ENCODE measurements at places on chromosomes 2 and 18.

DNA sequence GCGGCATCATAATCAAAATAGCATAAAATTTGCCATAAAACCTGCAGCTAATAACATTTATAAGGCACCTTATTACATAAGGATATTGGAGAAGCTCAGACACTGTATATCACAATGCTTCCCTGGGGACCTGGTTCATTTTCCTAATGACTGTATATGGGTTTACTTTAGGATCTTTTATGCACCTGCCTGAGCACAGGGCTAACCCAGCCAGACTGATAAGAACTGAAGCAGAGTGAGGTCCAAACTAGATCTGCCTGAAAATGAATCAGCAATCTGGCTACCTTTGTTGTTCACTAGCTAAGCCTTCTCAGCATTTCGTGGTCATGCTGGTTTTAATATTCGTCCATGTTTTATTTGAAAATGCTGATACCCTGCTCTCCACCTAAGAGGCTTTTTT lies 1922.3 kb upstream of the CELF4 start:
- DNase-seq: peak; percentile 31

GRCh38 chr2:45789961-45790723 lies 138.7 kb downstream of the PRKCE start:
- DNase-seq: no peak

DNA sequence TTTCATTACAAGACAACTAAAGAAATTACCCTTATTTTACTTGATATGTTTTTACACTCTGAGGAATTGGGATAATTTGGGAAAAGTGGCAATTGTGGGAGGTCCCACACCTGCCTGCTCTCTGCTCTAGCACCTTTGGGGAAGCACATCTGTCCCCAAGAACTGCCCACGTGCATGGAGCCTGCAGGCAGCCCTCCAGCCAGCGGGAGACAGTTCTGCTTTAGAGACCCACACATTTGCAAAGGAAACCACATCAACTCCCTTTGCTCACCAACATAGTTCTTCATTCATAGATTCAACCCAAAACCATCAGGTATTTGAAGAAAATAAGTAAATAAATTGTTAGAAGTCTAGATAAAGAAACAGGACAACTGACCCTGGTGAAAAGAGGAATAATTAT lies 239.9 kb upstream of the ID2 start:
- DNase-seq: no peak

- no peak for DNase-seq
Observed at GRCh38 chr2:218871345-218872302, 9.0 kb upstream of the WNT10A start.

DNA sequence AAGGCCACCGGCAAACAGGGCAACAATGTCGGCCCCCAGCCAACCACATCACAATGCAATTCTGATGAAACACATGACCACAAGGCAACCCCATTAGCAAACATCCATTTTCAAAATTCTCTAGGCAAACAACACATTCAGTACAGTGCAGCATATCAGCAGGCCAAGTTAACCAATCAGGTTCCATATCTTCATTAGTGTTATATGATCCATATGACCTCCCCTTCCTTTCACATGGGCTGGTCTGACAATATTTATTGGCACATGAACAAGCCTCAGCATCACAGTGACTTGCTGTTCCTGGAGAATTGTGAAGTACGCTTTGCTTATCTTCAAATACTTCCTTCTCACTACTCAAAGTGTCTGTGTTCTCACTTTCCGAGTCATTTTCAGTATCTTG lies 19.8 kb downstream of the RNF103 start:
- no peak for DNase-seq

- DNase-seq: no peak
Observed at GRCh38 chr2:164069540-164069939, 333.7 kb upstream of the FIGN start.

GRCh38 chr2:20615466-20616241 lies 35.2 kb downstream of the HS1BP3 start:
- no peak for DNase-seq

DNA sequence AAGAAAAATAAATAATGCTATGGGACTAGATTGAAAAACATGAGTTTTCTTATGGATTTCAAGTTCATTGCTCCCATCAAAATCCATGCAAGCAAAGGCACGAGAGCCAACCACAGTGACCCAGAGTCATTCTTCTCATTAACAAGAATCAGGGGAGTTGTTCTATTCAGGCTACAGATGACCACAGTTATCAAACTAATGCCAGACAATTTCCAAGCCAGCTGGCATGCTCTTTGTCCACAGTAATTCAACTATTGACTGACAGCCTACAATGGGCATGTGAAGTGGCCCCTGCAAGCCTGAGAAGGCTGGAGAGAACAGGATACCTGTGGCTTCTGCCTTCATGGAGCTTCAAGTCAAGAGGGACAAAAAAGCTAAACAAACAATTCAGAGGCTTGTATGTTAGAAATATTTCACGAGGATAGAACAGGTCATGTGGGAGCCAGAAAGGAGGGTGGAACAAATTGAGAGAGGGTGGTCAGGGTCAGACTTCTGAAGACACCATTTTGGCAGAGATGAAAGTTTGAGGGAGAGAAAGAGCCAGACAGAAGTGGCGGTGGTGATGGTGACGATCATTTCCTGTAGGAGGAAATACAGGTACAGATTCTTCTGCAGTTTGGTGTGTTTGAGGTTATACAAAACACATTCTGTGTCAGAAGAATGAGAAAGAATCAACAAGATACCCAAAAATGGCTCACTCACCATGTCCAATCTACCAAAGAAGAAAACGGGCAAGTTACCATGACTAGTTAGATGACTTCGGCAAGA lies 732.4 kb downstream of the RNF144A start:
- DNase-seq: no peak

GRCh38 chr2:14982790-14983189 lies 350.3 kb downstream of the LRATD1 start:
- no peak for DNase-seq

DNA sequence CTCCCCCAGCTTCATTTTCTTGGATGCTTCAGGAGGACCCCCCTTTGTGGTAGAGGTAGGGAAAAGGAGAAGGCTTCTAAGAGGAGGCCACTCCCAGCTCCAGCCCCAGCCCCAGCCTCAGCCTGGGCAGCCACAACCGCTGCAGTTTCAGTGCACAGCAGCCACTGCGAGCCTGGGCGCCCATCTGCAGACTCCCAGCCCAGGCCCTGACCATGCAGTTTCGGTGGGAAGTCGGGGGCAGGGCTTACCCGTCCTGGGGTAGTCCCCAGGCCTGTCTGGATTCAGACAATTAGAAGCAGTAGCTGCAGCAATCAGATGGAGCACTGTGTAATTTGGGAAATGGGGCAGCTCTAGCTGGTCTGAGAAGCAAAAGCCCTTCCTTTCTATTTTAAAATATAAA lies 28.6 kb downstream of the ITM2C start:
- no peak for DNase-seq

GRCh38 chr18:49030138-49030537 lies 79.4 kb upstream of the SMAD7 start:
- no peak for DNase-seq

DNA sequence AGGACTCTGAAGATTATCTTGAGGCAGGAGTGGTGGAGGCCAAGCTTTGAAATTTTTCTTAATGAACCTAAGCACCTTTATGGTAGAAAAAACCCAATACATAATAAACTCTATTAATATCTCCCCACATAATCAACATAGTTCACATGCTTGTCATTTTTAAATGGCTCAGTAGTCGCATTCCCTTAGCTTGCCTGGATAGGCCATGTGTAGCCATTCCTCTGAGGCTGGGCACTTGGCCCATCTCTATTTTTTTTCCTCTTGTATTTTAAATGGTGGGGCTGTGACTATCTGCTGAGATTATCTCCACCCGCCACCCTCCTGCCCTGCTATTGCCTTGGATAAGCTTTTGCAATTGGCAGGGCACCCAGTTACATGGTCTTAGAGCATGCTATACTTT lies 143.1 kb downstream of the FHOD3 start:
- no peak for DNase-seq

- no peak for DNase-seq
Observed at GRCh38 chr2:120597595-120598193, 138.0 kb upstream of the GLI2 start.

DNA sequence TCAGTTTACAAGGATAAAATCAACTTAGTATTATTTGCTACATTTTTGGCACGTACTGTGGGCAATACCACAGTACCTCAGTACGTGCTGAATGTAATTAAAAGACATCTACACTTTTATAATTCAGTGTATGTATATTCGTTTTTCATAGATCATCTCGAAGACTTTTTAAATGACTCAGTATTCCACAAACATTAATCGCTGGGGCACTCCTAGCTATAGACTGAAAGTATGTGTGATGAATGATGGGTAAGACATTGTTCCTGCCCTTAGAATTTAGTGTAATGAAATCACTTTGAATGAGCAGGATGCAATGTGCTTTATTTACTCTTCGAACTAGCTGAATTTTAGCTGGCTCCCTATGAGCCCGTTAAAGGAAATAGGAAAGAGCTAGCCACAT lies 245.6 kb upstream of the RASGRP3 start:
- DNase-seq: no peak

DNA sequence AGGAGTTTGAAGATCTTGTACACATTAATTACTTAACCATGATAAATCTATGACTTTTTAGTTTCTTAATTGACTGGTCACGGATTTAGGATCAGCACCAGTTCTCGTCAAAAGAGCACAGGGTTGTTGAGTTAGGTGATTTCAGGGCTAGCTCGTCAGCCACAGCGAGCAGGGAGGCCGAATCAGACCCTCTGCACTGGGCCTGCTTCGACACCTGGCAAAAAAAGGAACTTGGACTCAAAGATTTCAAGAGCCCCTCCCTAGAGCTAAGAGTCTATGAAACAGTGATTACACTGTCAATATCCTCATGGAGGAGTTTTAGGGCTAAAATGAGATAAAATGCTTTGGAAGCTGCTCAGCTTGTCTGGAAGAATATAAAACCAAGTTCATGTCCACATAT lies 4.6 kb upstream of the SERTAD2 start:
- no peak for DNase-seq

- no peak for DNase-seq
Observed at GRCh38 chr2:165804719-165805118, 10.7 kb upstream of the GALNT3 start.

DNA sequence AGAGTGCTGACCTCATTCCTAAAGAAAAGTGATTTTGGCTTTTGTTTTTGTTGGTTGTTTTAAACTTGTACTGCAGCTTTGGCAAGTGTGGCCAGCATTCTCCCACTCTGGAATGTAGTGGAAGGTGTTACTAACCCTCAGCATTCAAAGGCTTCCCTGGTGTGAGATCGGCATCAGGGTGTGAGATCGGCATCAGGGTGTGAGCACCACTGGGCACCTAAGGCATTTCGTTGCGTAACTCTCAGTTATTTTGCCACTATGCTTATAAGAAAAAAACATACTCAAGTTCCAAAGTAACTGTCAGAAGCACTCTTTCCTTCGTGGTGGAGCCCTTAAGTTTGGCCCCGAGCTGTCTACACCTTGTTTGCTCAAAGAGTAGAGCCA lies 1.7 kb downstream of the CYBRD1 start:
- DNase-seq: no peak

- no peak for DNase-seq
Observed at GRCh38 chr2:112074506-112074905, 19.4 kb downstream of the TMEM87B start.

DNA sequence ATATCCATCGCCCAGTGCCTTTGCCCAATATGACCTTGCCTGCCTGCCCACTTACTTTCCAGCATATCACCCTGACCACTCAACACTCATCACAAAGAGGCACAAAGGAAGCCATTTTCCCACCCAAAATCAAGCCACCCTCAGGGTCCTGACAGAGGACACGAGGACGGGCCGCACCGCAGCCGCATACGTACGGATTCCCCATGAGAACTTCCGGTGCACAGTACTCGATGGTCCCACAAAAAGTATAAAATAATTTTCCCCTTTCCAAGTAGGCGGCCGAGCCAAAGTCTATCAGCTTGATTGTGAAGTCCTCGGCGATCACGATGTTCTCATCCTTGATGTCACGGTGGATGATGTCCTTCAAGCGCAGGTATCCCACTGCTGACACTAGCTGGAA lies 10.0 kb upstream of the MTERF4 start:
- DNase-seq: no peak

DNA sequence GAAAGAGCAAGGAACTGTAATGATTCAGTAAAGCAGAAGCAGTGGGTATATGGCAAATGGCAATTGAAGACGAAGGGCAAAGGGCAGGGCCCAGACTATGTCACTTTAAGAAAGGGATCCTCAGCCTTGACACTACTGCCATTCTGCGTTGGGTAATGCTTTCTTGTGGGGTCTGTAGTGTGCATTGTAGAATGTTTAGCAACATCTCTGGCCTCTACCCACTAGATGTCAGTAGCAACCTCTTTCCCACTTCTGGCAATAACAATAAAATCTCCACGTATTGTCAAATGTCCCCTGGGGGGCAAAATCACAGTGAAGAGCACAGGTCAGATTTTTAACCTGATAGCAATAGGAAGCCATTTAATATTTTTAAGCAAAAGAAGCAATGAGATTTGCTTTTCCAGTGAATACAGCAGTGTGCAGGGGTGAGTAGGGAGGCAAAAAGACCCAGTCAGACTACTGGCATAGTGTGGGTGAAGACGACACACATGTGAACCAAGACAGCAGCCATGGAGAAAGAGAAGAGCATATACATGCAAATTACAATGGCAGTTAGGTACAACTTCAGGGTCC lies 209.5 kb downstream of the DYM start:
- peak; percentile 39 for DNase-seq

GRCh38 chr2:160334028-160334741 lies 134.1 kb upstream of the ITGB6 start:
- no peak for DNase-seq

- no peak for DNase-seq
Observed at GRCh38 chr2:84972932-84973331, 2.0 kb downstream of the KCMF1 start.

- no peak for DNase-seq
Observed at GRCh38 chr2:188306271-188306670, 14.6 kb downstream of the GULP1 start.

DNA sequence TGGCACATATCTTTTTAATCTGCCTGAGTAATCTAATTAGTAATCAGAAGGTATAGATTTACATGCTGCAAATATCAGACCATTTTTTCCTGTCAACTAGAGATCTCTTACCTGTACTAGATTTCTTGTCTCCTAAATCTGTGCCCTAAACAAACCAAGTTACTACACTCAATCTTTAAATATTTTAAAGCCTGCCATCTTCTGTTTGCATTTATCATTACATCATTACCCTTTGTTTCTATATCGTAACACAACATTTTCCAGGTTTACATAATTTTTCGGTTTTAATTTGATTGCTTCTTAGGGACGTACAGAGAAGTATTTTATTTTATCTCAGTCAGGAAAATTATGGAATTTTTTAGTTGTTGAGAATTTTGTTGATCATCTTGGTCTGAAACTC lies 25.7 kb downstream of the PSMA8 start:
- DNase-seq: no peak

DNA sequence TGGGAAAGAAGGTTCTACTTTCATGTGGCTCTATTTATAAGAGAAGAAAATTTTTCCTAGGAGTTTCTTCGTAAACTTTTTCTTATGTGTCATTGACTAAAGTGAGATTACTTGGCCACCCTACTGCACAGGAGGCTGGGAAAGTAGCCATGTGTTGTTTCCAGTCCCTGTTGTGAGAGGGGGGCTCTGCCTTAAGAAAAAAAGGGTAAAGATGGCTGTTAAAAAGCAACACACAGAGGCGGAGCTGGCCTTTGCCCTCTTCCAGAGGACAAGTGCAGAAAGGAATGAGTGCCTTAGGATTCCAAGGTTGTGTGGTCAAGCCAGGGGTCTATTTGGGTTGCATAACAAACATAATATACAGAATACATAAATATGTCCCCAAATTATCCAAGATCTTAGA lies 230.0 kb upstream of the CXCR4 start:
- no peak for DNase-seq

- DNase-seq: peak; percentile 42
Observed at GRCh38 chr2:70089220-70089982, 2.1 kb downstream of the PCBP1 start.

Data from NCI-H1930 (cell line).